ENCODE measurements at places on chromosomes 11 and 22. TPM values are rescaled to one million over a fixed set of nuclear protein-coding genes. Genes with fewer than 3 reads are reported as not detected.

CAPN1 gene
- 63.8 TPM for total RNA-seq

TIMP3 gene
- total RNA-seq = not detected

TRIM49 gene
- not detected for total RNA-seq

SNX32 gene
- total RNA-seq = 0.69 TPM

P4HA3 gene
- total RNA-seq = not detected

BANF1 gene
- 31.6 TPM for total RNA-seq

DNAJB7 gene
- total RNA-seq = not detected

GSTT2B gene
- total RNA-seq = not detected

SPI1 gene
- 0.58 TPM for total RNA-seq

CHRDL2 gene
- total RNA-seq = not detected

OR5D18 gene
- total RNA-seq = not detected

SCARF2 gene
- 2.6 TPM for total RNA-seq

GTSE1 gene
- 0.19 TPM for total RNA-seq

LIF gene
- total RNA-seq = 0.30 TPM

Measured in CD8-positive, alpha-beta T cell (primary cell).